ENCODE measurements at places on chromosomes 1 and 21.

DNA sequence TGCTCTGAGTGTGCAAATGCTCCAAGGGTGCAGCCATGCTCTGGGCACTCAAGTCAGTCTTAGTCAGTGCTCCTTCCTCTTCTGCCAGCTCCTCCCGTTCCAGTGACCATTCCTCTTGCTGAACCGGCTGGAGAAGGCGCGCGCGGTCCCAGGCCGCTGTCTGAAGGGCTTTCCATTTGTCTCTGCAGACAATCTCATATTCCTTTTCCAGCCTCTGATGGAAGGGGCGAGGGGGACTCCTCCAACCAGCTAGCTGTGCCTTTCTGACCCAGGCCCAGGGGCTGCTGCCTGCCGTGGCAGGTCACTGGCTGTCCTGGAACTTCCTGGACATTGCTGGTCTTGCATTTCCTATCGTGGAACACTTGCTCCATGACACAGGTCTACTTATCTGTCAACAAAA lies 67.5 kb downstream of the RIPK4 start:
- no peak for DNase-seq

GRCh38 chr1:58702261-58703141 lies 2.6 kb upstream of the MYSM1 start:
- DNase-seq = no peak

DNA sequence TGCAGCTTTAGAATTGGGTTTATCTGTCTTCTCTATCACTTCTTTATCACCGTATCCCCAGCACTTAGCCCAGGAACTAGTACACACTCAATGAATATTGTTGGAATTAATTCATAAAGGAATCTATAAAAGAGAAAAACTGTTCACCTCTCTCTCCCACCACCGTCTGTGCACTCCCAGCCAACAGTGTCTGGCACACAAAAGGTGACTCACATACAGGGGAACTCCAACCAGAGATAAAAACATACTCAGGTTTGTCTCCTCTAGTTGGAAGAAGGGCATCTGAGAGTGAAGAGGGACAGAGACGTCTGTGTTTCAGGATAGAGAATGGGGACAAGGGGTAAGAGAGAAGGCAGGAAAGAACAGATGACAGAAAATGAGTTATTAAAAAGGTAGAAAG lies 10.0 kb downstream of the ITLN1 start:
- no peak for DNase-seq

DNA sequence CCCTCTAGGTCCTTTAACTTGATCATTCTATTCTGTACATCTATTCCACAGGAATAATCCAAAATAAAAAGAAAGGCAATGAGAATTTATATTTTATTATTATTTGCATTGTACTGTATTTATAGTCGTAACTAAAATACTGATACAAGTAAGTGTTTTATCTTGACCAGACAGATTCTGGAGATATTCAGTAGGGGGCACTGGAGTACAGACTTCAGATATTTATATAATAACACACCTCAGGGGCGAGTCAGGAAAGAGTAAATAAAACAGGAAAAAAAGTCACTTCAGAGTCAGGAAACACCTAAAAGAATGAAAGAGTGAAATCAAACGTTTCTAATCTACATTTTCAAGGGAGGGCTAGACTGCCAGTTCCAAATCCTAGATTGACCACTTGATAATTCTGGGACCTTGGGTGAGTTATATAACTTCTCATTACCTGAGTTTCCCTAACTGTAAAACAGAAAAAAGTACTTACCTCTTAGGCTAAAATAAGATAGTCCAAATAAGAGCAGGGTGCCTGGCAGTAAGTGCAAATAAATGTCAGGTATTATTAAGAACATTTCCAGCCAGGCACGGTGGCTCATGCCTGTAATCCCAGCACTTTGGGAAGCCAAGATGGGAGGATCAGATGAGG lies 31.1 kb upstream of the MTF1 start:
- DNase-seq = peak; percentile 19

GRCh38 chr1:178004926-178005391 lies 35.1 kb upstream of the SEC16B start:
- no peak for DNase-seq

- no peak for DNase-seq
Observed at GRCh38 chr1:85847356-85847755, 139.1 kb upstream of the ZNHIT6 start.

- no peak for DNase-seq
Observed at GRCh38 chr1:230205719-230206198, 138.7 kb downstream of the GALNT2 start.

- no peak for DNase-seq
Observed at GRCh38 chr1:26863685-26864077, 732 bp downstream of the SFN start.

DNA sequence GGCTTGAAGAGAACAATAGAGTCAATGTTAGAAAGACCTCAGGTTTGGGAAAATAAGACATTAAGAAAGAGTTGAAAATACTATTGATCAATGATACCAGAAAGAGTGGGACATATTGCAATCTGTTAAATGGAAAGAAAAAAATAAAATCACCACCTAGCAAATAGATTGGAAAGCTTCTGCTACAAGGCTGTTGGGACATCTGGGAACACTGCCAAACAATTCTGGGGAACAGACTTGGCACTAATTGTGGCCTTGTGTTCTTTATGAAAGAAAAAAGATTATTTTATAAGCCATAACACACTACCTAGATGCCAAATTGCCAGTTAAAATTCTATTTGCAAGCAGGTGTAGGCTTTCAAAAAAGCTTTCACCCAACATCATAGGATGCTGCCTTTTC lies 137.8 kb downstream of the TSEN15 start:
- no peak for DNase-seq

DNA sequence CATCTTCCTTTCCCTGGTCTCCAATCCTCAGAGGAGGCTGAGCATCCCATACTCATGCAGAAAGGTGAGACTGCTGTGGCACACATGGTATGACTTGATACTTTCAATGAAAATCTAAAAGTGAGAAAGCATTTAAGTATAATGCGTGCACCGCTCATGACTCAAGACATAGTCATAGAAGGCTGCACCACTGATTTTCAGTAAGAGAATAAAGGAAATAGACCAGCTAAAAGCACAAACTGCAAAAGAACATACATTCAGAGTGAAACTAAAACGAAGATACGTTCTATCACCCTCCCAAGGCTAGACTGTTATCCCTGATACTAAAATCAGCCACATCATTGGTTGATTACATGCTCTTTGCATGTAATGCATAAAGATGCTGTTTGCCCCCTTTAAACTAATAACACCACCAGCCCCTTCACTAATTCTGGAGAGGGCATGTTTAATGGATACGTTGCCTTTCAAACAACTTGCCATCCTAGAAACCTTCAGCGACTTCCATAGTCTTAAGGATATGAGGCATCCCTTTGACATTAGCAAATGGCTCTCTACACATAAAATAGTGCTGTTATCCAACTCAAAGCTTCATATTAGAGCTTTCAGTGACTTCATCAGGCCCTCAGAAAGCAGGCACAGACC lies 2.1 kb downstream of the PLD5 start:
- no peak for DNase-seq

DNA sequence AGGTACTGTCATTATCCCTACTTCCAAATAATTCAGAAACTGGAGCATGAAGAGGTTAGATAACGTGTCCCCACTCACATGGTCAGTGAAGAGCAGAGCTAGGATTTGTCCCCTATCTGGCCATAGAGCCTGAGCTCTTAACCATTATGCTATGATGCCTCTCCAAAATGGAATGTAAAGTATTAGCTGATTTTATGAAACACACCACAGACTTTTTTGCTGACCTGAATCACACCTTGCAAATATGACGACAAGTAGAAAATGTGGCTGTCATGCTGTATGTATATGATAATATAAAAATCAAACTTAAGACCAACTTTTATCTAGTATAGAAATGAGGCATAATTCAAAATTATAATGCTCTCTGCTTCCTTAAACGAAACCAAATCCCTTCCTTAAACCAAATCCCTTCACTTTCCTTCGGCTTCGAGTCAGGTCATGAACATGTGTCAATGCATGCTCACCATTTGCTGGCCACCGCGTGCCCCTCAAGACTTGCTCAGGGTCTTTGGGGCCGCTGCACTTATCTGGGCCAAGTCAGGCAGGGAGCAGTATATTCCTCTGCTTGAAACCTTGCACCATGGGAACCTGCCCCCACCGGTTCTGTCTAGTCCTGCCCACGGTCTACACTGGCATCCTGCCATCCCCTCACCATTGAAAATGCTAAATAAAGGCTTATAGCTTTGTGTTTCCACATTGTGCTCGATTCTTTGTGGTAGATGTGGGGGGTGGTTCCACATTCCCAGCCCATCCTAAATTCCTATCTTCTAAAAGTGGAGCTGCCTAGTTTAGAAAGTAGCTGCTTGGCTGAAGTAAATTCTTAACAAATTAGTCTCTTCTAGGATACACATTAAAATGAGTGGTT lies 1.6 kb upstream of the TMCC2 start:
- no peak for DNase-seq

DNA sequence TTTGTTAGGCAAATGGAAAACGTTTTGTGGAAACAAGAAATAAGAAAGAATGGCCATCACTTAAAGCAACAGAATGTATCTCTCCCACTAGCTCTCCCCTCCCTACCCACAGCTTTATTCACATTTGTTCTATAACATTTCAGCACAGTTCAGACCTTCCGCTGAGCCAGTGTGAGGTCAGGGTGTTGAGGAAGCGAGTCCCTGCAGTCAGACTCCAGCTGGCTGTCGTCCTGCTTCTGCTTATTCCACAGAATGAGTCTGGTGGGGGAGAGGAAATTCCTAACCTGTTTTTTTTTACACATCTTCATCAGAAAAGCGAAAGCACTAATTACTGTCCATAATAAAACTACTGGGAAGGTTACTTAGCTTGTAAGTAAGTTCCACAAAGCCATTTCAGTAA lies 39.0 kb downstream of the MRPL39 start:
- DNase-seq = no peak

DNA sequence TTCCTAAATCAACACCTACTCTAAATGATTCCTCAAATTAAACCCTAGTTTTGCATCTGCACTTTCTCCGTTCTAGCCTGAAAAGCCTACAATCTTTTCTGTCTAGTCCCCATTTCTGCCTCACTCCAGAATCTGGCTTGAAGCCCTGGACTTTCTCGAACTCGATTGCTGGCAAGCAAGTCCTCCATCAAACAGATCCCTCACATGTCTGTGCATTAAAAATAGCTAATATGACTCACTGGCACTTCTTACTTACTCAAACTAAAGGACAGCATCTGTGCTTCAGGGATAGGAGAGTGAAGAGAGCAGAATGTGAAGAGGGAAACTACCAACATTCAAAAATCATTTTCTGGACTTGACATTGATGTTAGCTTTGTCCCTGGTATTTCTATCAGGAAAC lies 51.8 kb upstream of the CXADR start:
- no peak for DNase-seq

DNA sequence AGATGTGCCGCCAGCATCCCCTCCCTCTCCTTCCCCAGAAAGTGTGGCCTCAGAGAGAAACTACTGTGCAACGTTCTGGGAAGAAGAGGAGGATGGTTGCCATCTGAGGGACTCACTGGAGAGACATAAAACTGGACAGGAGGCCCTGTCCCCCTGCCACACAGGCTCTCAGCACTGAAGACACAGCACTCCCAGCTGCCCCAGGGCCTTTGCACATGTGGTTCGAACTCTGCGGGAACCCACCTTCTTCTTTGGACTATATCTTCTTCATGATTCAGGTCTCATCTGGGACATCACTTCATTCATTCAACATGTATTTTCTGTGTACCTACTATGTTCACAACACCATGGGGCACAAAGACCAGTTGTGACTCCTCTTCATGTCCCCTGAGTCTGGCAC lies 17.4 kb downstream of the IGSF21 start:
- no peak for DNase-seq

- DNase-seq = no peak
Observed at GRCh38 chr1:57329937-57330336, 93.9 kb downstream of the DAB1 start.

- no peak for DNase-seq
Observed at GRCh38 chr1:40017951-40018575, 22.5 kb upstream of the CAP1 start.

DNA sequence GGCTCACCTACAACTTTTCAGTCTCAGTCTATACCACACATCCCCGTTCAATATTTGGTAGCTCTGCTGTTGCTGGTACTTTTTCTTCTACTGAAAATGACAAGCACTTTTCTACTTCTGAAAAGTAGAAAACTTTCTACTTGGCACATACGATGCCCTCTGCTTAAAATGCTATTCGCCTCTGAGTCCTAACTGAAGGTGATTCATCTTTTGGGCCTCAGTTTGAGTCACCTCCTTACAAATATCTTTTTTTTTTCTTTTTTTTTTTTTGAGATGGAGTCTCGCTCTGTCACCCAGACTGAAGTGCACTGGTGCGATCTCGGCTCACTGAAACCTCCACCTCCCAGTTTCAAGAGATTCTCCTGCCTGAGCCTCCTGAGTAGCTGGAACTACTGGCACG lies 136.0 kb upstream of the CYYR1 start:
- DNase-seq = no peak

DNA sequence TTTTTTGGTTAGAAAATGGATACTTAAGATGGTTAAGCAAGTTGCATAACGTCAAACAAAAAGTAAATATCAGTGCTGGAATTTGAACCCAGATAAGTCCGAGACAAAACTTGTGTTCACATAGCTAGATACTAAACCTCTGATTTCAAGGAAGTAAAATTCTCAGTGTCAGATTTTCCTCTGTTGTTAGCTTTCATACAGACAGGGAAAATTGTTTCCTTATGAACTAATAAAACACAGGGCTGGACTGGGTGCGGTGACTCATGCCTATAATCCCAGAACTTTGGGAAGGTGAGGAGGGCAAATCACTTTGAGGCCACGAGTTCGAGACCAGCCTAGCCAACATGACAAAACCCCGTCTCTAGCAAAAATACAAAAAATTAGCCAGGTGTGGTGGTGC lies 51.3 kb downstream of the PCNX2 start:
- DNase-seq = no peak

GRCh38 chr1:169949139-169949538 lies 55.4 kb upstream of the SCYL3 start:
- DNase-seq = no peak

GRCh38 chr21:29914326-29914725 lies 25.5 kb downstream of the GRIK1 start:
- no peak for DNase-seq

DNA sequence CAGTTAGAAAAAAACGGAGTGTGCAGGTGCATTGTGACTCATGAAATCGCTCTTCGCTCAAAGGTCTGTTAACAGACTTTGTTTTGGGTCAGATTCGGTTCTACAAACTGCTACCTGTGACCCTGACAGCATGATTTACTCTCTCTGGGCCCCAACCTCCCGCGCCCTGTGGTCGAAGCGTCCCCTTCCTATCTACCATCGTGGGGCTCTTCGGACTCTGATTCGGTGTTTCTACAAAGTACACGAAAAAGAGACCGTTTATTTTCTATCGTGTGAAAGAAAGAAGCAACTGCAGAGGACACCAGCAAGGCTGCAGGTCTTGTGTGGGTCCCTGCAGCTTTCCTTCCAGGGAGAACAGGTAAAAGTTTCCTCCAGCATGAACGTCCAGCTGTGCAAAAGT lies 29.4 kb upstream of the SLC19A1 start:
- no peak for DNase-seq
